ENCODE measurements at places on chromosomes 4 and X.
A peak's percentile ranks its signal among the peaks of the same experiment; 100 is the strongest.

DNA sequence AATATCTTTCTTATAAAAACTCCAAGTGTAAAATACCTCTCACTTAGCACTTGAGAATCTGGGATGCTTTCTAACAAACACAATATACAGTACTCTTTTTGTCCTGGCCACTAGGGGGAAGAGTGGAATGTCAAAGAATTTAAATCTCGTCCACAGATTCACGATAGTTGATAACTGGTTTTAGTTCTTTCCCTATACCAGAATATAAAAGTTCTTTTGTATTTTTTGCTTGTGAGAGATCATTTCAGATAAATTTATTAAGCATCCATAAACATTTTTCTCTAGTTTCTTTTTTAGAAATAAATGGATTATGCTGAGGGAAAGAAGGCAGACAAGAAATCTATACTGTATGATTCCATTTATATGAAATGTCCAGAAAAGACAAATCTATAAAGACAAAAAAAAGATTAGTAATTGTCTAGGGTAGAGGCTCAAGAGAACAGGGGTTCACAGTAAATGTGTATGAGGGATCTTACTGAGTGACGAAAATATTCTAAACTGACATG is 50.4 kb downstream of the MGARP start:
- DNase-seq, result peak; percentile 57

DNA sequence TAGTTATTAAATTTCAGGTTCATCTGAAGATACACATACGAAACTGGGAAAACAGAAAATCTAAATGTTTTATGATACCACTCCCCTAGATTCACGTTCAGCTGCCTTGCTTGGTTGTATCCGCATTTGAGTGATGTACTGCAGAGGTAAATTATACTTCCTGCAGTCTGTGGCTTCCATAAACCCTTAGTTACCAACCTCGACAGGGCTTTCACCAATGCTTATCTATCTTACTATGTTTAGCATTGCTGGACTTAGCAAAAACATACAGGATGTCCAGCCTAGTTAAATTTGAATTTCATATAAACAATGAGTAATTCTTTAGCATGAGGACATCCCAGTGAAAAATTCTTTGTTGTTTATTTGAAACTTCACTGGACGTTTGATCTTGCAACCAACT is 108.8 kb downstream of the TMA16 start:
- no peak for DNase-seq

DNA sequence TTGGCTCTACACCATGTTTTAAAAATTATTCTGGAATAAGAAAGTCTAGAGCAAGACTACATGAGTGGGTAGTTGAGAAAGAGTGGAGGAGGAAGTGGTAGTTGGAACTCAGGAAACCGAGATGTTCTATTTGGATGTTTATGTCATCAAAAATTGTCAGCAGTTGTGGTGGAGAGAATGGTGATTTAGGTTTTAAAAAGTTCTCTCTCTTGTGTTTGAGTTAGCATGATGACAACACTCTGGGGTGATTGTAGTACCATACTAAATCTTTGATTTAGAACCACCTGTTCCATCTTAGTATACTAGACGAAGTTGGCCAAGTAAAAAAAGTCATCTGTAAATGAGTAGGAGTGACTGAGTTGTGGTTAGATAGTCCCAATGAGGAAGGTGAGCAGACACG is 40.7 kb downstream of the KLHL2 start:
- DNase-seq, result no peak

DNA sequence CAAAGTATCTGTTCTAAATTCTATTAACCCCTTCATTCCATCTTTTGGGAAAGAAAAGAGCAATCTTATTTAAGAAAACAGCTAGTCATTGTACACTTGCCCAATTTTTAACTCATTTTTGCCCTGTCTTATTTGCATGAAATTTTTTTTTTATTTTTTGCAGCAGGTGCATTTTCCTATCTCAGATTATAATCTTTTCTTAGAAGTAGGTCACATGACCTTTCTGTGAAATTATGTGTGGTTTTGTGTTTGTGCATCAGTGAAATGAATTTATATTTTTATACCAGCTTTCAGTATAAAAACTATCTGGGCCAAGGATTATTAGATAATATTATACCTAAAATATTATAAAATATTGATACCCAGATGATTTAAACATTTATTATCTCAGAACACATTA is 145.6 kb downstream of the INPP4B start:
- DNase-seq, result no peak

DNA sequence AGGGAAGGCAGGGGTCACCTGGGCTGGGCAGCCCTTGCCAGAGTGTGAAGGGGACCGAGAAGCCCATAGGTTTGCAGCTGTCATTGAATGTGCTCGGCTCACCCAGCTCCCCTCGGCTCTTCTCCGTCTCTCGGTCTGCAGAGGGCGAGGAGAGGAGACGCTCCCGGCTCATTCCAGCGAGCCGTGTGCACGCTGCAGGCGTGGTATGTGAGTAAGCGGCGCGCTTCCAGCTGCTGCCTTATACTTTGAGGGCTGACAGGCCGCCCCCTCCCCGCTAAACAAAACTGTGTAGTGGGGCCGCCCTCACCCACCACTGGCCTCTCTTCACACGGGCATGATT is 23.0 kb upstream of the BCORL1 start:
- DNase-seq, result peak; percentile 24
